ENCODE measurements at places on chromosomes 2 and 18.

GRCh38 chr2:158060160-158060834, 41.4 kb upstream of the UPP2 start:
- DNase-seq: no peak

- DNase-seq: no peak
These were observed 110.3 kb upstream of the WDSUB1 start for GRCh38 chr2:159396799-159397198.

- no peak for DNase-seq
These were observed 4.3 kb downstream of the SMYD5 start for GRCh38 chr2:73218298-73218697.

DNA sequence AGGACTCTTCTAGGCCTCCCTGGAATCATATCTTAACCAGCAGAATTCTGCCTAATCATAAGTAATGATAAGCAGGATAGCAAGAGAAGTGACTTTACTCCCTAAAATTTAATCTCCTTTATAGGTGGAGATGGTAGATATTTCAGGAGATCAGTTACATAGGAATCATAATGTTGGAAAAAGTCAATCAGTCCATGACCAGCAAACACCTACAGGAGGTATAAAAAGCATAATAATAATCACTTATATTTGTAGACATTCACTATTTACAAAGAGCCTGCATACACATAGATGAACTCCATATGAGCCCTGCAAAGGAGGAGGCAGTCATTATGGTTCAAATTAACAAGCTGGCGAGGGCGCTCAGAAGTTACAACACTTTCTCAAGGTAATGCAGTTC, 2.5 kb downstream of the GALNT5 start:
- no peak for DNase-seq

GRCh38 chr18:13452388-13452811, 233.8 kb downstream of the LDLRAD4 start:
- DNase-seq: peak; percentile 93

GRCh38 chr2:121186261-121186660, 98.7 kb downstream of the TFCP2L1 start:
- no peak for DNase-seq

DNA sequence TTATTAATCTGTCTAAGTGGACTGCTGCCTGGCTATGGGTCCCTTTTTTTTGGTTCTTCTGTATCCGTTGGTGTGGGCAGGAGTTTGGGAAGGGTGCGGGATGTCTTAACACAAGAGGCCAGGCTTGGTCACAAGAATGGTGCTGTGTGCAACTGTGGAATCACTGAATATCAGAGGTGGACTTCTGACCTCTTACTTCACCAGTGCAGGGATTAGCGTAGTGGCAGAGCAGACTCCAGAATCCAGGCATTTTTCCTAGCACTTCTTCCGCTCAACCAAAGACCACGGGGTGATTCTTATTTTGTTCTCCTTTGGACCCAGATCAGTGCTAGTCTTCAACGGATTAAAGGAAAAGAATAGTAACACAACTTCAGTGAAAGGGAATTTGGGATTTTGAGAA, 254.3 kb upstream of the TNP1 start:
- no peak for DNase-seq

DNA sequence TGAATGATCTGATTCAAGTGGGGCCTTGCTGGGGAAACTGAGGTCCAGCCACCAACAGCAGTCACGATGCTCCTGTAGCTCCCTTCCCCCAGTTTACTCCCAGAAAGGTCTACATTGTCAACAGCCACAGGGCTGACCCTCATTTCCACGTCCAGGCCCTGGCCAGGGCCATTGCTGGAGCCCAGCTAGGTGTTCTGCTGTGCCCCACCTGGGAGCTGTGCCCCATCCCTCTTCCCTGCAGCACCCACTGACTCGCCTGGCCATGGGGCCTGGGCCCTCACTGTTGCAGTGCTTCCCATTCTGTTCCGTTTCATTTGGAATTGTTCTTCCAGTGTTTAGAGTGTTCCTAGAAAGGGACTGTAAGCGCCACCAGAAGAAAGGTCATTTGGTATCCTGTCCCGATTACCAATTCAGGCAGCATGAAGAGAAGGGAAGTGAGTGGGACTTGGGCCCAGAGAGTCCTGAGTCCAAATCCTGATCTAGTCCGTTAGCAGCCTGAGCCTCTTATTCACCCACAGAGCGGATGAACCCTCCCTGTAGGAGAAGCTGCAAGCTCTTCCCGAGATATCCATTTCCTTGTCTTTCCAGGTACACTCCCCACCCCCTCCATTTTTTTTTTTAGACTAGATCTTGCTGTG, 73.1 kb upstream of the HPCAL1 start:
- DNase-seq: no peak

Measured in muscle of leg (tissue), 16 donors.